ENCODE measurements at places on chromosomes 7 and 10.
A peak's percentile ranks its signal among the peaks of the same experiment; 100 is the strongest.

- DNase-seq: no peak
These were observed 113.9 kb upstream of the PRR15 start for GRCh38 chr7:29449569-29450260.

DNA sequence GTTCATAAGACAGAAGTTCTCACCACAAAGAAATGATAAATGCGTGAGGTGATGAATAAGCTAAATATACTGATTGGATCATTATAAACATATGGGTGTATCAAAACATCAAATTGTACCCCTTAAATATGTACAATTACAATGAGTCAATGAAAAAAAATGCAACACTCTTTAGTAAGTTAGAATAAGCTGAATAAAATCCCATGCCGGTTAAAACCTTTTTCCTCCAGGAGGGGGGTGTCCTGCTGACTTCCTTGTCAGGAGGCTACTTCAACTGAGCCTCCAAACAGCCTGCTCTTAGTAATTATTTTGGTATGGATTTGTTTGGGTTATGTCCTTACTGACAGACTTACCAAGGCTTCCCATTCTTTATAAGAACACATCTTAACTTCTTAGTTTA lies 649.1 kb downstream of the INHBA start:
- no peak for DNase-seq

- DNase-seq: no peak
These were observed 20.0 kb downstream of the RBM28 start for GRCh38 chr7:128323459-128324367.

DNA sequence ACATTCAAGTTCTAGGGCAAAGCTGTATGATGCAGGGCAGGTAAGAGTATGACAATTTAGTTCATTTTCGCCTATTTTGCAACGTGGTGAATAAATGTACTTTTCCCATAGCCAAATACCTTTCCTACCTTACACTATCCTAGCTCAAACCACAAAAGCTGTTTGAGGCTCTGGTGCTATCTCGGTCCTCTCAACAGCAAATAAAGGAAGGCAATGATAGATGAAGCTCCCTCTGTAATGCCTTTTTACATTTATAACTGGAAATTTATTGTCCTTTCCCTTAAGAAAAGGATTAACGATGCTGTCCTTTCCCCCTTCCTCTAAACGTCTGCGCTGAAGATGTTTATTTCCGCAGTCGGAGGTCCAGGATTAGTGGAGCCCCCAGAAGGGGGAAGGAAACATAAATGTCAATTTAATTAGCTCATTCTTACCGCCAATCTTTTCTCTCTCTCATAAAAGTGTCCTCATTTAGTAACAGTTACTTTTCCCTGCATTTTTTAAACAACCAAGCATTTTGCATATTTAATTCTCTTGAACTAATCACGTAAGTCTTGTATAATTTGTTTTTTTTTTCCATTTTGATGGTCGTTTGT lies 114.6 kb downstream of the PIP4K2A start:
- DNase-seq: no peak

- DNase-seq: peak; percentile 10
These were observed 10.2 kb downstream of the EN2 start for GRCh38 chr7:155467846-155468784.

- peak; percentile 93 for DNase-seq
These were observed 30.1 kb upstream of the CDHR3 start for GRCh38 chr7:105932835-105933477.

DNA sequence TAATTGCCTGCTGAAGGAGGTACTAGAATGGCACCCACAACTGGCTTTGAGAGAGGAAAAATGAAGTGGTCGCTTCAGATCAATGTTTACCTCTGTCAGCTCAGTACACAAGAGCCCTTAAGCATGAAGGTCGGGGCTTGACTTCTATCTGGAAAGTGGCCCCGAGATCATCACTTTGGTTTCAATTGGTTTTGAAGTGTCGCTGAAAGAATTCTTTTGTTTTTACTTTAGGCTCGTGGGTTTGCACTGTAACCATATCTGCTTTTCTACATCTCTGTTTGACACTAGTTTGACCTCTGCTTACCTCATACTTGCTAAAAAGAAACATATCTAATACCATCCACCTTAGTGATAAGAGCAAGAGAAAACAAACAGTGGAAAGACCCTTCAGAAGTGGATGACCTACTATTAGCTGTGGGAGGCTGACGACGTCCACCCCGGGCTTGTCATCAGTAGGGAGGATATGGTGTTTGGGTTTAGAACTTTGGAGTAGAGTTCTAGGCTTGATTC lies 361.8 kb downstream of the GATA3 start:
- DNase-seq: no peak

DNA sequence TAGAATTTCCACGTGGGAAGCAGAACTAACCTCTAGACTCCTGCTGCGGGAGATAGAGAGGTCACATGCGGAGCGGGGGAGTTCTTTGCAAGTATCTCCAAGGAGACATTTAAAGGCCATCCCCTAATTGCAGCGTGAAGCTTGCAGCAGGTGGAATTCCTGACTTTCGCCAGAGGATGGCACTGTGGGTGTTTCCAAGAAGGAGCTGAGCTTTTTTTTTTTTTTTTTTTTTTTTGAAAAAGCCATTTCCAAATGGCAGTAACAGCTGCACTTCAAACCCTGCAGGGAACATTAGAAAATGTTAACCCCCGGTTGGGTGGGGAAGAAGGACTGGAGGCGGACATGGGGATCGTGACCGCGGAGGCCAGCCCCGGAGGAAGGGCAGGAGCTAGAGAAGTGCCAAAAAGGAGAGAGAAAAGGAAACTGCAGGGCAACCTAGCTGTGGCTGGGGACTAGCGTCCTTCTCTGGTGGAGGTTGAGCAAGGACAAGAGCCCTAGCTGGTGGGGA lies 487.7 kb downstream of the TYW1 start:
- DNase-seq: peak; percentile 87

- DNase-seq: no peak
These were observed 63.8 kb downstream of the CCSER2 start for GRCh38 chr10:84392181-84392580.

DNA sequence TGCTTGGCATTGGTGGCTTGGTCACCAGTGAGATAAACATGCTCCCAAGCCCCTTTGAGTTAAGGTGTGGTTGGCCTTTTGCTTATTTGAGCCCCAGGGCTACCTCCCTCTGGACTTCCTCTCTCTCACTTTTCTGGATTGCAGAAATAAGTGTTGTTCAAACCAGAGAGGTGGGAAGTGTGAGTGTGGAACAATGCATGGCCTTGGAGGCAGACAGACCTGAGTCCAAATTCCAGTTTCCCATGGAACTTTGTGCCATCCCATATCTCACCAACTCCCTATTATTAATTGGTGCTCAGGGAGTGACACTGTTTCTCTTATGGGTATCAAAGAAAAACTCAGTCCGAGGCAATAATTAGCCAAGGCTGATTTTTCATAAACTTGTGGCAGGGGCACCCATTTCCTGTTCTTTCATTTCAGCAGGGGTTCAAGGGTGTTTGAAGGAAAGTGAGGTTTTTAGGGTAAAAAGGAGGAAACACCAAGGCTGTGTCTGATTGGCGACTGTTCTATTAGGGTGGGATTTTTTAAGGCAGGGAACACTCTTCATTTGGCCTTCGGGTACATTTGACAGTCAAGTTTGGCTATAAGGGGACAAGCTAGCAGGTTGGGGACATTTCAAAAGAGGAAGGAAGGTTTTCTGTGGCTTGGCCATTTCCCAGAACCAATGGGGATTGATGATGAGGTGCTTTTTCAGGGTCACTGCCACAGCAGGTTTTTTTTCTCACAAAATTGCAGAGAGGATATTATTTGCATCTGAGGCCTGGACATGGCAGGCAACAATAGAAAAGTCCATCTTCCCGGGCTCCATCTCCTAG lies 148.8 kb upstream of the NPY start:
- no peak for DNase-seq

DNA sequence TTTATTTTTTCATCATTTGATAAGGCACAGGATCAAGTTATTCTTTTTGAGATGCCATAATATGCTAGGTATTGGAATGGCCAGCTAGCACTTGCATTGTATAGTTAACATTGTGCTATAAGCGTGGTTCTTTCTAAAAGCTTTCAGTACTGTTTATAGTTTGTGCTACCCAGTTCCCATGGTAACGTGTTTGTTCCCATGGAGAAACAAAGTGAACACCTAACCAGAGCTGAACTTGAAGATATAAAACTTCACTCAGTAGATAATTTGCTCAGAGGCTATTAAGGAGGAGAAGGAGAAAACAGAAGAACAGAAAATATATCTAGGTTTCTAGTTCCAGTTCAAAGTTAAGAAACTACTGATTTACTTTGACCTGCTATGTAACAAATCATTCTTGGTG lies 23.6 kb upstream of the ITGB8 start:
- no peak for DNase-seq

- no peak for DNase-seq
These were observed 3.1 kb upstream of the SFRP5 start for GRCh38 chr10:97774811-97775294.

DNA sequence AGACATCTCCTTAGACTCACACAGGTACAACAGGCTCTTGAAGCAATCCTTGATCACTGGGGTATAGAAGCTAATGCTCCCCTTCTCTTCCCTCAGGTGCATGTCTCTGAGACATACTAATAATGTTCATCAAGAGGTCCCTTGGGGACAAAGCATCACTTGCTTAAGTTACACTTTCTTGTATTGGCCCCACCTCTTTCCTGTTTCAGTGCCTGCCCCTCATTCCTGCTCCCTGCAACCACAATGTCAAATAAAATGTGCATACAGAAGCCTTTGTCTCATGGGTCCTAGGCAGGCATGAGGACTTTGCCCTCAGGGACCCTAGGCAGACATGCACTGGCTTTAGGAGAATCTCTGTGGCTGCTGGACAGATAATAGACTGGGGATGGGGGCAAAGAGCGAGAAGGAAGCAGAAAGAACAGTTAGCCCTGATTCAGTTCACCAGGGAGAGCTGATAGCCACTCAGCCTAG lies 175.0 kb upstream of the NPY start:
- DNase-seq: no peak

DNA sequence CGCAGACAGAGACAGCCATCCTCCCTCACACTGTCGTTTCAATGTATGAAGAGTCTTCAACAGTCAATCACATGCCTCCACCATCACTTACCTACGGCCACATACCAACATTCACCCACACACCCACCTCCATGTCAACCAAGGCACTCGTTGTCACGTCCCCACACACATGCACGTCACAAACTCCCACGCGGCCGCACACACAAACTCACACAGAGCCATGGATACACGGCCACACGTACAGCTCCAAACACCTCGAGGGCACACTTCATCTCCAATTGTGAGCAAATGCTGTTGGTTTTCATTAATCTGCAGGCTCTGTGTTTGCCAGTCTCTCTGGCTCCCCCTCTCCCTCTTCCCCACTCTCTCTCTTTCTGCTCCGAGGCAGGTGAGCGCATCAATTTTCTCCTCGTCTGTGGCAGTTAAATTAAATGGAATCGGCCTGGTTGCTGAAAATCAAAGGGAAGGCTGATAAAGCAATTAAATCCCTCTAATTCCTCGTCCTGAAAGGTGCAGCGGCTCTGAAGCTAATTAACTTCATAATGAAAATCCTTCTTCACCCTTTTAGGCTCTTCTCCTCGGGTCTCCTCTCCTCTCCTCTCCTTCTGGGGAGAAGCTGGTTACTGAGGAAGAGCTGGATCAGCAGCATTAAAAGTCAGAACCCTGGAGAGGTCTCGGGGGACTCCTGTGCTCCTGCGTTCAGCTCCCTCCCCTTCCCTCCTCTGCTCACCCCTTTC lies 53.8 kb upstream of the SLF2 start:
- no peak for DNase-seq

DNA sequence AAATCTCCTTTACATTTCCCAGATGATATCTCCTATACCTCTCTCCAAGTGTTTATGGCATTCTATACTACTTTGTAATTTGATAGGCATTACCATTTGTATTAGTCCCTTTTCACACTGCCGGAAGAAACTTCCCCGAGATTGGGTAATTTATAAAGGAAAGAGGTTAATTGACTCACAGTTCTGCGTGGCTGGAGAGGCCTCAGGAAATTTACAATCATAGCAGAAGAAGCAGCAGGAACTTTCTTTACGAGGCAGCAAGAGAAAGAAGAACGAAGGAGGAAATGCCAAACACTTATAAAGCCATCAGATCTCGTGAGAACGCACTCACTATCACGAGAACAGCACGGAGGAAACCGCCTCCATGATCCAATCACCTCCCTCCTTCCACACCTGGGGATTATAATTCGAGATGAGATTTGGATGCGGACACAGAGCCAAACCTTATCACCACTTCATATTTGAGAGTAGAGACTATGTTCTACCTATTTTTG lies 1194.6 kb downstream of the SORCS1 start:
- DNase-seq: no peak

GRCh38 chr10:18203471-18203870 lies 63.2 kb downstream of the CACNB2 start:
- DNase-seq: no peak

DNA sequence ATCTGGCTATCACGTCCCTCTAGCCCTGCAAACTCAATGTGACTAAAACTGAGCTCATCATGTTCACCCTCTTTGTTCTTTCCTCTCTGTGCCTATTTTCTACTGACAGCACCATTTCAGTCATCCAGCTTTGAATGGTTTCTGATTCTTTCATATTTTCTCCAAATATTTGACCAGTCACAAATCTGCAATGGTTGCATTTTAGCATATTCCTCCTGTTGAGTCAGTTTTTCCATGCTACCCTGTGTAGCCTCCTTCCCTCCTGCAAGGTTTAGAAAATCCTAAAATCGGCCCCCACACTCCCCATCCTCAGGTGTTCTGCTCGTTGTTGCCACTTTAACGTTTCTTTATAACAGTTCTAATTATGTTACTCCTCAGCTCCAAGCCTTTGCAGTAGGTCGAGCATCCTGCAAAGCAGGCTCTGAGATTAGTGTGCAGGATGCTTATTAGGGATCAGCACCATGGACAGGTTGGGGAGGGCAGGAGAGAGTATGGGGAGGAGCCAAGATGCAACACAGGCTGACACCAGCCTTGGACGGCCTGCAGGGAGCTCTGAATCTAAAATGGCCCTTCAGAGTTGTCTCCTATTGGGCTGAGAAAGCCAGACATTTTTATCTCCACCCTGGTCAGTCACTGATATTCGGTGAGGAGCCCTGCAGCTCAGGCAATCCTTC lies 531.0 kb upstream of the COBL start:
- DNase-seq: no peak

GRCh38 chr7:66321283-66321682 lies 116.1 kb downstream of the TPST1 start:
- no peak for DNase-seq

DNA sequence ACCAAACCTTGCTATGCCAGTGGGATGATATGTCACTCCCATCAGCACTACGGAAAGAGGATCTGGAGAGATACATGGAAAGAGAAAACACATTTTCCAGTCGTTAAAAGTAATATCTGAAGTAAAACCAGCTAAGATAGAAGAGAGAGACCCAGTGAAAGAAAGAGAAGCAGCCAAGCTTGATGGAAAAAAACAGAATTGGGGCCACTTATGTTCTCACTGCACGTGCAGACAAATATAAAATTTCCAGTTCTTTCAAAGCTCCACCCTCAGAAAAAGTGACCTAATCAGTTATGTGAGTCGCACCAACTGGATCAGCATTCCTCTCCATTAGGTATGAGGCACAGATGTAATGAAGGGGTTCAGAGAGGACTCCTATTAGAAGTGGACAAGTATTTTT lies 266.1 kb downstream of the MTERF1 start:
- DNase-seq: no peak
